ENCODE measurements at places on chromosomes 6 and 20.

GRCh38 chr20:44703183-44703925, 11.8 kb upstream of the CCN5 start:
- DNase-seq, result no peak

DNA sequence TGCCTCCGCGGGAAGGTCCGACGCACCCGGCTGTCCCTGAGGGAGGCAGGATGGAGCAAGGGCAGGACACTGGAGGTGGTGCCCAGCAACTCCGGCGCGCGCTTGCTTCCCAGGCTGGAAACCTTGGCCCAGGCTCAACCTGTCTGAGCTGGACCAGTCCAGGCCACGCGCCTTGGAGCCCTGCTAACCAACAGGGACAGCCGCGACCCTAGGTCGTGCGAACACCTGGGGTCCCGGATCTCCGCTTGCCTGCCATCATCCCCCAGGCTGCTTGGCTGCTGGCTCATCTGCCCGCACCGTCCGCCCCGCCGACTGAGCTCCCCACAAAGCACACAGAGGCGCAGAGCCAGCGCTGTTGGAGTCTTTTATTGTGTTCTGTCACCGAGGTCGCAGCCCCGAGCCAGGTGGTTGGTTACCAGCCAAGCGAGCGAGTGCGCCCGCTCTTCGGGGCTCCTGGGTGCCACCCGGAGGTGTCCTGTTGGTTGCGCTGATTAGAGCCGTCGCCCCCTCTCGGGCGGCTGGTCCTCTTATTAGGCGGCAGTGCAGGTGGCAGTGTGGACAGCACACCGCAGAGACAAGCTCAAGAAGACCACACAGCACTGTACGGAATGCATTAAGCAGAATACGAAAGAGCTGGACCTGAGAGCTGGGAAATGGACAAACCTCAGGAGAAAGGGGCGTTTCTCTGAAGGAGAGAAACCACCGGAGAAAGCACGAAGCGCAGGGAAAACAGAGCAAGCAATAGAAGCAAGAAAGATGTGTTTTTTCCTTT, 3.8 kb downstream of the COL12A1 start:
- no peak for DNase-seq

DNA sequence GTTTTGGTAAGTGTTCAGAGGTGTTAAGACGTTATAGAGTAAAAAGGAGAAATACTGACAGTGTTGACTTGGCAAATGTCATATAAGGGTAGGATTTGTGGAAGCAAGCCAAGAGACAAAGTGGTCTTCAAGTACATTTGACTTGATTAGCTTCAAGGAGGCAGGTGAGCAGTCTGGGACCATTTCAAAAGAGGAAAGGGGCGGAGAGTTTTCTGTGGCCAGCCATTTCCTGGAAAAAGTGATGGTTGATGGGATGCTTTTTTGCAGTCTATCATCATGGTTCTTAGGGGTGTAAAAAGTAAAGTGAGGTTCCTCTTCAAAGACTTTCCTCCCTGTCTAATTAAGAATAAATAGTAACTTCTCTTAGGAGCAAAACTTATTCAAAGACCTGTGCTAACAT, 28.7 kb downstream of the FKBP1A start:
- no peak for DNase-seq

DNA sequence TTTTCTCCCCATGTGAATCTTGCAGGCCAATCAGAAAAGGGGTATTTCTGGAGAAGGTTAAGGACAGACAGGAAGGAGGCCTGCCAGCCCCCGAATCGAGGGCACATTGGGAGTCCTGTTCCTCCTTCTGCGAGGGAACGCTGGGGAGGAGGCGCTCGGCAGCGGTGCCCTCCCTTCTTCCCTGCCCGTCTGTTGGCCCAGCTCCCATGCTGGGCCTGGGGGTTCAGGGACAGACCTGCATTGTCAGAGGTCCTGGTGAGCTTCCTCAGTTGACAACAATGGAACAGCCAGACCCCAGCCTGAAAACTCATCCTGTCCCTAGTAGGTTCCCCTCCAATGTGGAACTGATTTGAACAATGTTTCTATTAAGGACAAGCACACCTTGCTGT, 15.1 kb upstream of the SYNJ2 start:
- no peak for DNase-seq

- DNase-seq, result no peak
These were observed 8.7 kb downstream of the GPX6 start for GRCh38 chr6:28506807-28507475.

- DNase-seq, result no peak
These were observed 10.8 kb downstream of the FNDC1 start for GRCh38 chr6:159180001-159180400.

- no peak for DNase-seq
These were observed 61.1 kb upstream of the FBXO30 start for GRCh38 chr6:145875496-145876211.

DNA sequence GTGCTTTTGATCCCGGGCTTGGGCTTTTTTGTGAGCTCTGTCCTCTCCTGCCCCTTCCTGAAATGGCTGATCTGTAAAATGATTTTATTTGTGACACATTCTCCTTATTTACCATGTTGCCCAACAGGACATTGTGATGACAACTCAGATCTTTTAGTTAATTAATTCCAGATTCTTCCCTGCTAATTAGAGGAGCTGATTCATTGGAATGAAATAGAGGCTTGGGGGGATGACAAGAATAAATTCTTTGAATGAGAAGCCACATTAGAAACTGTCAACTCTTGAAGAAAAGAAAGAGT, 26.1 kb upstream of the GABRR1 start:
- DNase-seq, result no peak

- DNase-seq, result no peak
These were observed 76.4 kb downstream of the NOL4L start for GRCh38 chr20:32508775-32509119.

- no peak for DNase-seq
These were observed 108.5 kb downstream of the MAP3K4 start for GRCh38 chr6:161100072-161100471.

DNA sequence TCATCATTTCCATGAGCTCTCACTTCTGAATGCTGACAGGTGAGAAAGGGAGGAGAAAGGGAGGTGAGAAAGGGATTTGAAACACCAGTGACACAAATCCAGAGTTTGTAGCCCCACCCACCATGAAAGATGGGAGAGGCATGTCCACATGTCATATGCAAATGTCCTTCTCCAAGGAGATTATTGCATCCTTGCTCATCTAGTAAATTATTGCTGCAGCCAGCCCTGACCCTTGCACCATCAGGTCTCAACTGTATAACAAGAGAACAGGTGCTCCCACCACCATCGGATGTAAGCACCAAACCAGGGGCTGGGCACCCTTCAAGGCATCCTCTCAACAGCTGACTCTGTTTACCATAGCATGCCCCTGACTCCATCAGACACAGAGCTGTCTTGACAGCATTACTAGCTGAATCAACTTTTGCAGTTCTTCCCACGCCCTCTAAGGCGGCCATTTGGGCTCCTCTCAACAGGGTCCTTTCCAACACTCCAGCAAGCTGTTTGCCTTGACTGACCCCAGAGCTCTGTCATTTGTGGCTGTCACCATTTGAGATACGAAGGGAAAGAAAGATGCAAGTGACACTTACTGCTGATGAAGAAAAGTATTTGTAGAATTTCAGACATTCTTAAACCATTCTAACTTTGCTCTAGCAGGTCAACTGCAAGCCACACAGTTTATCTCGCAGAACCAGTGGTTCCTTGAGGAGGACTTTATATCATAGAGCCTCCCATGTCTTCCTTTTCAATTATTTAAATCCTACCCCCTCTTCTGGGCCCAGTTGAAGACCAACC, 14.2 kb downstream of the GFOD1 start:
- no peak for DNase-seq

GRCh38 chr20:60177080-60177479, 218.9 kb downstream of the CDH26 start:
- DNase-seq, result no peak

DNA sequence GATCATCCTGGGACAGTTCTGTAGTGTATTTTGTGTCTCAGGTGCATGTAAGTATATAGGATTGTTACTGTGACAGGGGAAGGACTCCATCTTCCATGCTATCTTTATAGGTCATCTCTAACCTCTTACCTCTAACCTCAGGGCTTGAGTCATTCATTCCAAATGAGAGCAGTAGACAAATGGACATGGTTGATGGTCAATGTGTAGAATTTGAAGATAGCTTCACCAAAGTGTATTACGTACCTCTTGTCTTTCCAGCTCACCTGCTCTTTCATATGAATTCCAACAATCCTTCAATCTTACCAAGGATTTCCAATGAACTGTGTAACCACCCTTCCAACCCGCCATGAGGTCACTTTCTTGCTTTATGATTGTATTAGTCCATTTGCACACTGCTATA, 8.7 kb upstream of the ADGRG6 start:
- no peak for DNase-seq

GRCh38 chr6:18603361-18603760, 216.2 kb downstream of the RNF144B start:
- DNase-seq, result no peak

GRCh38 chr6:44269921-44270525, at the start of gene TMEM151B:
Gene TMEM151B, plus strand, starts transcription at chr6:44270450. Its CDS starts 293 bp downstream, at chr6:44270743.
- DNase-seq, result no peak

DNA sequence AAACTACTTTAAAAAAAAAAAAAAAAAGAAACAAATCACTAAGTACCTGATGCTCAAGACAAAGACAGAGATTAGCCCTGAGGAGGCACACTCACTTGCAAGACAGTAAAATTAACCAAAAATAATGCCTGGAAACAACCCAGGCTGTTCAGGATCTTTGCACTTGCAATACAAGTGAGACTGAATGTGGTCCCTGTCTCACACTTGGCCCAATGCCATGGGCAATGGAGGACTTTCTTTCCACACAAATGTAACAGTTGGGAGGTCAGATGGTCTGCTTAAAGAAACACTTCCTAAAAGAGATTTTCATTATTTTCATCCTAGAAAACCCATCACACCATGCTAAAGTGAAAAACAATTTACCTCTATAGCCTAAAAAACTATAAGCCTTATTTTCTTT, 16.2 kb downstream of the STAU1 start:
- no peak for DNase-seq

GRCh38 chr20:38927902-38928578, 1.8 kb downstream of the FAM83D start:
- no peak for DNase-seq

GRCh38 chr20:57699395-57699794, 10.4 kb downstream of the PMEPA1 start:
- DNase-seq, result no peak

DNA sequence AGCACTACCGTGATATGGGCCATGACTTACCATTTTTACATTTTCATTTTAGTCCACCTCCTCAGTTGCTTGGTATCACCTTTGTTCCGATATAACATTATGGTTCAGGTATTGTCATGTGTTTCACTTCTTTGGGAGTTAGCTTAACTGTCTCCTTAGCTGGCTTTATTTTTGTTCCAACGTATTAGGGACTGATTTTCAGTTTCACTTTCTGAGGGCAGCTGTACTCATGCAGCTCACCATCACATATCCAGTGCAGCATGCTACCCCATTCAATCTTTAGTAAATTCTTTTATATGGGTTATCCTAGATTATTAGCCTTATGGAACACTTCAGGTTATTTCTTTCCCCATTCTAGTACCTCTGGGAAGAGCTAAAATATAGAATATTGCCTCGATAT, 362.2 kb upstream of the IRAK1BP1 start:
- DNase-seq, result no peak

GRCh38 chr20:63216849-63217471, 1.0 kb upstream of the YTHDF1 start:
- no peak for DNase-seq

- DNase-seq, result no peak
These were observed 81.4 kb downstream of the ANKS1A start for GRCh38 chr6:34970488-34970887.

- no peak for DNase-seq
These were observed 242.1 kb downstream of the PRKN start for GRCh38 chr6:162485464-162485863.

DNA sequence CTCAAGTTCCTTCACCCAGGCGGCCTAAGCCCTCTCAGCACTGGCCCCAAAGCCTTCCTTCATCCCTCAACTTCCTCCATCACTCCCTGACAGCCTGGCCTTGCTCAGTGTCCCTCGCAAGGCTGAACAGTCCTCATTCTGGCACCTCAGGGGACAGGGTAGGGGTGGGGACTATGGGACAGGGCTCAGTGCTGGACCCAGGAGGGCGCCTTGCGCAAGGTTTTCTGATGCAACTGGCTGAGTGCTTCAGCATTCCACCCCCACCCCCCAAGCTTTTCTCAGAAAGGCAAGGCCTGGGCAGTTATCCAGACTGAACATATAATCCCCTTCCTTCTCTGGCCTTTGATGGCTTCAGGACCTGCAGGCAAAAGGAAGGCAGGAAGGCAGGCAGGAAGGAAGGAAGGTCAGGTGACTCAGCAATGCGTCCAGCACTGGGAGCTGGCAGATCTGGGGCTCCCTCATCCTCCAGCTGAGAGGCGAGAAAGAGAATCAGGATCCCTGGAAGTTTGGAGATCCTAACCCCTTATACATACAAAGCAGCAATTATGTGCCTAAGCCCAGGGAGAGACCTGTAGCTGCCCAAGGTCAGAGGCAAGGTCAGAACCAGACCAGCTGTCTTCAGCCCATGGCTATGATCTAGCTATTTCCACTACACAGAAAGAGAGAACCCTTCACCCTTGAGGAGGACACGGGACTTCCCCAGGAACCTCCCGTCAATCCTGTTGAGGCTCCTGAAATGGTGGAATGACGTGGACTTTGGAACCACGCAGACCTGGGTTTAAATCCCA, 8.6 kb upstream of the TRIB3 start:
- no peak for DNase-seq

DNA sequence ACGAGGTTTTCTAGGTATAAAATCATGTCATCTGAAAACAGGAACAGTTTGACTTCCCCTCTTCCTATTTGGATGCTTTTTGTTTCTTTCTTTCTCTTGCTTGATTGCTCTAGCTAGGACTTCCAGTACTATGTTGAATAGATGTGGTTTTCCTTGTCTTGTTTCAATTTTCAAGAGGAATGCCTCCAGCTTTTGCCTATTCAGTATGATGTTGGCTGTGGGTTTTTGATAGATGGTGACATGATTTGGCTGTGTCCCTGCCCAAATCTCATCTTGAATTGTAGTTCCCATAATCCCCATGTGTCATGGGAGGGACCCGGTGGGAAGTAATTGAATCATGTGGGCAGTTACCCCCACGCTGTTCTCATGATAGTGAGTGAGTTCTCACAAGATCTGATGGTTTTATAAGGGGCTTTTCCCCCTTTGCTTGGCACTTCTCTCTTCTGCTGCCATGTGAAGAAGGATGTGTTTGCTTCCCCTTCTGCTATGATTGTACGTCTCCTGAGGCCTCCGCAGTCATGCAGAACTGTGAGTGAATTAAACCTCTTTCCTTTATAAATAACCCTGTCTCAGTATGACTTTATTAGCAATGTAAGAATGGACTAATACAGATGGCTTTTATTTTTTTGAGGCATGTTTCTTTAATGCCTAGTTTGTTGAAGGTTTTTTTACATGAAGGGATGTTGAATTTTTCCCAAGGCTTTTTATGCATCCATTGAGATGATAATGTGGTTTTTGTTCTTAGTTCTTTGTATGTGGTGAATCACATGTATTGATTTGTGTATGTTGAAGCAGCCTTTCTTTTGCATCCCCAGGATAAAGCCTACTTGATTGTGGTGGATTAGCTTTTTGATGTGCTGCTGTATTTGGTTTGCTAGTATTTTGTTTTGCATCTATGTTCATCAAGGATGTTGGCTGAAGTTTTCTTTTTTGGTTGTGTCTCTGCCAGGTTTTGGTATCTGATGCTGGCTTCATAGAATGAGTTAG, 239.1 kb downstream of the THBS2 start:
- no peak for DNase-seq

All from effector CD4-positive, alpha-beta T cell (primary cell).